ENCODE measurements at places on chromosomes 4 and X.

- DNase-seq = no peak
Observed at GRCh38 chrX:130793975-130794374, 109.0 kb downstream of the ENOX2 start.

DNA sequence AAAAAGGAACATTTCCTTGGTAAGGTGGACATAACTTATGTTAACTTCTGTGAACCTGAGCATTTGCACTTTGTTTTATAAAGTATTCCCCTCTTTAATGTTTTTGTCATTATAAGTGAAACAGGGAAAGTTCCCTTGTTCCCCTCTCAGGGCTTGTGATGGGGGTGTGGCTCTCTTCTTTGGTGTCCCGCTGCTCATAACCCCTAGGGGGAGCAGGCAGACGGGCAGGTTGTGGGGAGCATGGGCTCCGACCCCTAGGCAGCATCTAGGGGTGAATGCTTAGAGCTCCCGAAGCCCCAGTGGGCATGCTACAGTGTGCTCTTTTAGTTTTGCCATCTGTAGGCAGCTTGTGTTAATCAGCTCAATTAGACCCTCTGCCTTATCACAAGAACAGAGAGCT, 200.4 kb downstream of the DACH2 start:
- no peak for DNase-seq

GRCh38 chr4:53515076-53515475, 76.2 kb downstream of the LNX1 start:
- no peak for DNase-seq

DNA sequence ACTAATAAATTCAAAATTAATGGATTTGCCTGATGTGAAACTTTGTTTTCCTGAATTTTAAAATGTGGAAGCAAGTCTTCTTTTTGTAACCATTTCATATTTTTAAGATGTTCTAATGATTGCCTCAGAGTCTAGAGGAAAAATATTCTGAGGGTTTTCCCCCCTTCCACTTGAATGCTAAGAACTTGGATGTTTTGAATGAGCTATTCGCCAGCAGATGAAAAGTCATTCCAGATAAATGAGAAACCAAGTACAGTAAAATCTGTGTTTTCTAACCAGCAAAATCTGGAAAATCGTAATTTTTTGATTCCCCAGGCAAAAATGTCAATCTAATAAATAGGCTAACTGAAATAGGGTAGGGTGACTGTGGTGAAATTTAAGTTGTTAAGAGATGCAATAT, 45.6 kb downstream of the SLIT2 start:
- no peak for DNase-seq

DNA sequence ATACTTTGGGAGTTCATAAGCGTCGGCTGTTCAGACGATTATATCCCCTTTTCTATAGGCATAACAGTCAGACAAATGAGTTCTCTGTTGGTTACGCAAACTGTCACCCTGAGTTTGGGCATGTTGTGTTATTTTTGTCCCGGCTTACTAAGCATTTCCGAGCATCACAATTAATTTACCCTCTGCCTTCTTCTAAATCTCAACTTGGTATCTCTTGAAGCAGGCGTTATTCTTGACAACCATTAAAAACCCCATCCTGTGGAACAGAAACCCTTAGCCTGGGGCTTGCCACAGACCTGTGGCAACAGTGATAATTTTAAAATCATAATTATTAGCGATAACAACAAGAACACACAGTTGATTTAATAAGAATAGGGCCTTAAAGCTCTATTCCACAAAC, 558.7 kb downstream of the INPP4B start:
- DNase-seq = no peak

GRCh38 chrX:53440621-53441517, 6.7 kb upstream of the HSD17B10 start:
- peak; percentile 75 for DNase-seq

DNA sequence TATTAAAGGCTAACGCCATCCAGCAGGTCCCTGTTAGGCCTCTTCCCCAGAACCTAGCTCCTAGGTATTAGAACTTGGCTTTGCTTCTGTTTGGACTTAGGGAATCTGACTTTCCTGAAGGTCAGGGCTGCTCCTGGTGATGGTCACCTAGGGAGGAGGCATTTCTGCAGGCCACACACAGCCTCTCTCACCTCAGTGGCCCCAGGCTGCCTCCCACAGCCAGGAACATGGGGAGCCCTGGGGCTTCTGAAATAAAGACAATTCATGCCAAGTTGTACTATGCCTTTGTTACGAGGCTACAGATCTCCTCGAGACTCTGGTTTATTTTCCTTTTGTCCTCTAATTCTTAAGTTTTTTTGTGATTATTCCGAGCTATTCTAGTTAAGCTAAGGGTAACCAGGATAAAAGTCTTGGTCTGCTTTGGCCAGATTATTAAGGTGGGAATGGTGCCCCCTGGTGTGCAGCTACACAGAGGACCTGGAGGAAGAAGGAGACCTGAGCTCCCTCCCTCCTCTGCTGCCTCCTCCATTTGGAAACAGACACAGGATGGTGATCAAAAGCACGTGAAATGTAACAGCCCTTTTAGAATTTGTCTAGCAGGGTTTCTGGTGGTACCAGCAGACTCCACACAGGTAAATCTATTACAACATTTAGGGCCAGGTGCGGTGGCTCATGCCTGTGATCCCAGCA, 131.0 kb downstream of the DCLK2 start:
- peak; percentile 70 for DNase-seq

DNA sequence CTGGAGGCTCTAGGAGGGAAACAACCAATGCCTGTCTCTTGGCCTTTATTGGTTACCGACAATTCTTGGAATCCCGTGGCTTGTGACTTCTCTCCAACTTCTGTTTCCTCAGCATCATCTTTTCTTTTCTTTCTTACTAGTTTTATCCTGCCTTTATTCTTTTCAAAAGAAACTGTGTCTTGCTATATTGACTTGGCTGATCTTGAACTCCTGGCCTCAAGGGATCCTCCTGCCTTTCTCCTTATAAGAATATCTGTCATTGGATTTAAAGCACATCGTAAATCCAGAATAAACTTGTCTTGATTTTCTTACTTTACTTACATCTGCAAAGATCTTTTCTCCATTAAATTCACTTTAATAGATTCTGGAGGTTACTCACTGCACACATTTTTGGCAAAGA, 49.9 kb upstream of the UGT2B10 start:
- DNase-seq = no peak

GRCh38 chr4:67934628-67935027, 28.7 kb downstream of the TMPRSS11A start:
- no peak for DNase-seq

DNA sequence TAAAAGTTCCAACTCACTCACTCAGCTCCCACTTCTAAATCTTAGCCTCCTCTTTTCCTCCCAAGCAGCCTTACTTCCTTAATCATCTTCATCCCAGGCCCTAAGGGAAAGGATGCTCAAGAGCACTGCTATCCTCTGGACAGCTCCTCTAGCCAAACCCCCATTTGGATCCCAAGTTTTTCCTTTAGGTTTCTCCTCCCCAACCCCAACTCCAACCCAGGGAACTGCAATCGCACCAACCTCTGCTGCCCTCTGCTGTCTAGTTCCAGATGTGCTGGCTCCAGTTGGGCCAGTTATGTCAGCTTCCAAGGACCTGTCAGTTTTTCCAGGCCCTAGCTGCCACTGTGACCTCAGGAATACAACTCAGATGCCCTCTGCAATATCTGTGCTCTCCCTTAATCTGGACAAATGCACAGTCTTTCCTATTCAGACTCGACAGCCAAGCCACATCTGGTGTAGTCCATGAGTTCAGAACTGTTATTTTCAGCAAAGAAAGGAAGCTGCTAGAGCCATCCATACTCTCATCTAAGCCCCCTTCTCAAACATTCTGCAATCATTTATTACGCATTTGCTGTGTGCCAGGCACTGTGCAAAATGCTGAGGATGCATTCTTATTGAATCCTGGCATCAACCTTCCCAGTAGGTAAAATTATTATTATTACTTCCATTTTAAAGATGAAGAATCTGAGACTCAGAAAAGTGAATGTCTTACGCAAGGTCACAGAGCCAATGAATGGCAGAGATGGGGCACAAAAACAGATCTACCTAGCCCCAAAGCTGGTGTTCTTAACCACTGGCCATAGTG, 12.3 kb upstream of the XPNPEP2 start:
- DNase-seq = peak; percentile 64

DNA sequence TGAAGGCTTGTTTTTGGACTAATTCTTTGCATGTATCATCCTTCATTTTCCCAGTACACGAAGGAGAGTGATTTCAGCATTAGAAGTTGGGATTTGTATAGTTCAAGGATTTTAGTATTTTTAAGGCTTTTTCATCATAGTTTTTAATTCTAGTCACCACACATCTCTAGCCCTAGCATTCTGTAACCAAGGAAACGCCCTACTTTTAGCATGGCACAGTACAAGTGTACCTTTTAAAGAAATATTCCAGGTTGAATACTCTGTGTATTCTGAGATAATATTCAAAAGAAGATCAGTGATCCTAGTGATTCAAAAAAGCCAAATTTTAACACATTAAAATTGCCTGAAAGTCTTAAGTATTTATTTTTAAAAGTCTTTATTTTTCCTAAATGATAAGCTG, 150.5 kb downstream of the RAP1GDS1 start:
- DNase-seq = no peak

DNA sequence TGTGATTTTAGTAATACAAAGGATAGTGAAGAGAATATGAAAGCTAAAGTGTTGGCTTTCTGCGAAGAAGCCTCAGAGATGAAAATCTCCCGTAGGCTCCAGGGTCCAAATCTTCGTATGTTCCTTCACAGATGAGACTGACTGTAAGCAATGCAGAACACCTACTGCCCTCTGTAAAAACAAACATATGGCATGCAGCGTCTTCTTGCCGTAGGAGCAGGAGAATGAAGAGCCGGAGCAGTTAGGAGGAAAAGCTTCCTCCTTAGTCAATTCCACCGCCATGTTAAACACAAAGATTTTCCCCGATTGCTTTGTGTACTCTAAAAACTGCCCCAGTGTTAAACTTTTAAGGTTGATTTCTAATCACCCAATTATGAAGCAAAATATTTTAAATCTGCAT, 22.5 kb downstream of the RWDD4 start:
- no peak for DNase-seq

DNA sequence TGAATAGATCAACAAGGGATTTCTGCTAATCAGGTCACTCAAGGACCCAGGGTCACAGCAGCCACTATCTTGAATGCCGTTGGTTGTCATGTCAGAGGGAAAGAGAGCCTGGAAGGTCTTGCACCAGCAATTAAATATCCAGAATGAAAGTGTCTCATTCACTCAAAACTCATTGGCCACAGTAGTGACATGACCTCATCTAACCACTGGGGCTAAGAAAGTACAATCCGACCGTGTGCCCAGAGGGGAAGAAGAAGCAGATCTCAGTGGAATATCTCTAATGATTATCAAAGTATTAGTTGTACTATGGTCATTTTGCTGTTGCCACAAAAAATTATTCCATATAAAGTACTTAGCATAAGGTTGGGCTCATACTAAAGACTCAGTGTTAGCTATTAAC, 210.0 kb downstream of the QDPR start:
- DNase-seq = no peak

GRCh38 chr4:185108185-185108584, 34.9 kb upstream of the SLC25A4 start:
- no peak for DNase-seq

DNA sequence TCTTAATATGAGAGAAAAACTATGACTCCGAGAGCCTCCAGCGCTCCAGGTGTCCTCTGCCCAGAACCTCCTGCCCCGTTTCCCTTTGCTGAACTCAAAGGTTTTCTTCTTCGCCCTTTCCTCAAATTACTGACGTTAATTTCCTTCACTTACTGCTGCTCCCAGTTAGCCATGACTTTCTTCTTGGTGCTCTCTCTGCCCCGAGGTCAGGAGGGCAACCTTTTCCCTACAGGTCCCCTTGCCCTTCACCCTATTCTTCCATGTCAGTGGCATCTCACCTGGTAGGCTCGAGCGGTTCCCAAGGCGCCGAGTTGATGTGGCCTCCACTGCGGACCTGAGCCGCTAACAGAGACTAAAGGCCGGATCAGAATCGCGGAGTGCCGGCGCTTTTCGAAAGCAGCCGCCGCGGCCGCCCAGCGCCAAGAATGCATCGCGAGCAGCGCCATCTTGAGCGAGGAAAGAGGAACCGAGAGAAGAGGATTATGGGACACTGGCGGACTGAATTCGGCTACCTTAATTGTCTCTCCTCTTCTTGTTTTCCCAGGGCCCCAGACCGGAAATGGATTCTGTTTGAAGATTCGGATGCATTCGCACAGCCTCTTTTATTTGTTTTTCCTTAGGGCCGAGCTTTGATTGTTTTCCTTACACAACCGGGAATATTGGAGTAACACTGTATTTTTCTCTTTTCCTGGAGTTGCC, at the start of gene ABCB7:
Gene ABCB7, minus strand, starts transcription at position 457 of the 699 bp plus-strand sequence. Its CDS starts 11 bp downstream, at position 446.
- DNase-seq = peak; percentile 73

GRCh38 chr4:159401791-159402380, 299.0 kb downstream of the RAPGEF2 start:
- no peak for DNase-seq

DNA sequence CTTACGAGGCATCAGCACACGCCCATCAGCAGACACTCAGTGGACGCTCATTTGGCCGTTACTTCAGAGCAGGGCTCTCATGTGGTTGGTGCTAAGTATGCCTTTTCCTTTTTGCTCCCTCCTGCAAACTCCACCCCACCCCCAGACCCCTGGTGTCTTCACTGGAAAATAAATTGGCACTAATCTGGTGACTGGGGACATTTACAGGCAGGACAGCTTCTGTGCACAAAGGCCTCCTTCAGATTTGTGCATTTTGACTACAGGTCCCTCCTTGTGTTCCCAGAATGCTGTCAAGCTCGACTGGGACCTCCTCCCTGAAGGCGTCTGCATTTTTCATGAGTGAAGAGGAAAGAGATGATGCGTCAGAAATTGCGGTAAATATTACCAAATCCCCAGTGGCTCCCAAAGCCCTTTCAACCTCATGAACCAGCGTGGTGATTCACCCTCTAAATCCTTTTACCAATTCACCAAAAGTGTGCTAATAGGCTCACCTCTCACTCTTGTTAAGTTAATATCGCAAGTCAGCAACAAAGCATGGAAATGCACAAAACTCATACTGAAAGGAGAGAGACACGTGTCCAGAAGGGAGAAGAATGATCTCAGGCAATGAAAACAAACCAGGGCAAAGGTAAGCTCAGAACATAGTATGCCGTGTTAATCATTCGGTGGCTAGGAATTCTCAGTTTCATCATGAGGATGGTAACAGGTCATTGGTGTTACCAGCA, 119.0 kb downstream of the NKX6-1 start:
- no peak for DNase-seq

- DNase-seq = no peak
Observed at GRCh38 chrX:113400193-113400704, 559.6 kb upstream of the AMOT start.

DNA sequence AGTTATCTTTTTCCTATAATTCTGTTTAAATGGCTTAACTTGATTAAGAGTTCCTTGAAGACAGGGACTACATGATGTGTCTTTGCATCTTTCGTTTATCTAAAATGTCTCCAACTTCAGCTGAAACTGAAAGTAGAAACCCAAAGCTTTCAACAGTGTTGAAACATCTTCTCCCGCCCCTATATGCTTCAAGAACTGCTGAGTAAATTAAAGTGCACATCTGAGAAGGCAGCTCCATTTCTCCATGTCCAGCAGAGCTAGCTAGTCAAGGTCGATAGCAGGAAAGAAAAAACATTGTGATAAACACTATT, 185.7 kb upstream of the TBL1X start:
- DNase-seq = peak; percentile 45

GRCh38 chrX:38638952-38639529, 77.7 kb downstream of the TSPAN7 start:
- no peak for DNase-seq

GRCh38 chrX:55659931-55660330, 36.7 kb downstream of the FOXR2 start:
- no peak for DNase-seq
